Activated CD4-positive, alpha-beta T cell treated with anti-CD3 and anti-CD28 coated beads, Interleukin-2, amount 50 U/mL, for 48 hours (primary cell): ENCODE measurements at places on chromosomes 5 and 9.

GRCh38 chr5:5360941-5361520 lies 61.4 kb upstream of the ICE1 start:
- no peak for DNase-seq

GRCh38 chr9:132800038-132800648 lies 77.9 kb downstream of the AK8 start:
- DNase-seq = peak; percentile 71

DNA sequence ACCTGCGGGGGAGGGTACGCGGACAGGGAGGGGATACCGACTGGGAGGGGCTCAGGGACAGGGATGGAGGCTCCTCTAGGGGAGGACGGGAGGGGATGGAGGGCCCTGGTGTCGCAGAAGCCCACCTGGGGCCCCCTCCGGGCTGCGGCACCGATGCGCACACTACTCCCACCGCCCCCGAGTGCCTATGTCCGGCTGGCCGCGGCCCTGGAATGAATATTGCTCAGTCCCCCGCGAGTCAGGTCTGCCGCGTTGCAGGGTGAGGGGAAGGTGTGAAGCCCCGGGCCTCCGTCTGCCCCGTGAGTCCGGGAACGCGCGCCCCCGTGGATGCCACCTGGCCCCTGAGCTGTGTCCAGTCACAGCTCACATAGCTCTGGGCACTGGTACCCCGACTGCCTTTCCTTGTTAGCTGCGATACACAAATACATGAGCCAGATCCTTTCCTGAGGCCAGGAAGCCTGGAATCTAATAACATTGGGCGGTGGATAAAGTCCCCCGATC lies 44.5 kb upstream of the PRSS3 start:
- no peak for DNase-seq

DNA sequence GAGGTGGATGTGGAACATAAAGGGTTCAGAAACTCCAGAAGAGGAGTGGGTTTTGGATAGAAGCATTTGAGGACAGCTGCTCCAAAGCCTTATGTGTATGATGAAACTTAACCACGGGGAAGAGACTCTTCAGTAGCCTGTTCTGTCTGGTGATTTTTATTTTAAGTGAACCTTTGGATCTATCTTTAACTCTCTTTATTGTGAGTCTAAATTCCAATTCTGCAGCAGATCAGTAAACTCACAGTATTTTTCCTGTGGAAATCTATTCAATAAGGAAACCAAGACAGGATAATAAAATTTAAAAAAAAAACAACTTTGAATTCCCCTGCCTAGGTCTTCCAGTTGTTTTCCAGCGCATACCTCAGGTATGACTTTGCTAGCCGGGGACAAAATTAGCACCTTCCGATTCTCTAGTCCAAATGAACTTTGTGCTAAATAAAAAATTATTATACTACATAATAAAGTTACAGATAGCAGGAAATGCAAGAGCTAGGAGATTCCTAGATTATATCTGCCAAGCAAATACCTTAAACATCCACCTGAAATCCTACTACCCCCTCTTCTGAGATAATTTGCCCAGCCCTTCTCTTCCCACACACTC lies 101.9 kb downstream of the NLN start:
- no peak for DNase-seq

GRCh38 chr9:112516769-112517168 lies 30.1 kb downstream of the KIAA1958 start:
- DNase-seq = no peak
